ENCODE measurements at places on chromosomes 7 and 10.
A peak's percentile ranks its signal among the peaks of the same experiment; 100 is the strongest.

GRCh38 chr7:139560678-139561077 is 37.2 kb downstream of the CLEC2L start:
- no peak for DNase-seq

DNA sequence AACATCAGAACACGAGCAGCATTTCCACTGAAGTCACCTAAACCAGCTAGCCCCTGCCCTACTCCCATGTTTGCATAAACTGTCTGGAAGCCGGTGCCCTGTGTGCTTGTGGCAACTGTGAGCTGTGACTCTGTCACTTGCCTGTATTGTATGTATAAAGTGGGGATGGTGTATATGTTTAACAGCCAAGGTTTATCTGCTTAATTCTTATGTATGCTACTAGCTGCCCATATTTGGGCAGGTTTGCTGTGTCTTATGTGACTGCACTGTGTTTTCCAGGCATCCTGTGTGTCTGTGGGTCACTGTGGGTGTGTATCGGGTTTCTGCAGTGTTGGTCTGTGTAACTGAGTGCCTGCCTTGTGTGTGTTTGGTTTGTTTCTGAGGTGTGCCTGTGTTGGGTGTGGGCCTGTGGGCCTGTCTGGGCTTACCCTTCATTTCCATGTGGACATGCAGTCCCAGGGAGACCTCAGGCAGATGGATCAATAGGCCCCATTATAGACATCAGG is 9.3 kb downstream of the LBX1 start:
- no peak for DNase-seq

DNA sequence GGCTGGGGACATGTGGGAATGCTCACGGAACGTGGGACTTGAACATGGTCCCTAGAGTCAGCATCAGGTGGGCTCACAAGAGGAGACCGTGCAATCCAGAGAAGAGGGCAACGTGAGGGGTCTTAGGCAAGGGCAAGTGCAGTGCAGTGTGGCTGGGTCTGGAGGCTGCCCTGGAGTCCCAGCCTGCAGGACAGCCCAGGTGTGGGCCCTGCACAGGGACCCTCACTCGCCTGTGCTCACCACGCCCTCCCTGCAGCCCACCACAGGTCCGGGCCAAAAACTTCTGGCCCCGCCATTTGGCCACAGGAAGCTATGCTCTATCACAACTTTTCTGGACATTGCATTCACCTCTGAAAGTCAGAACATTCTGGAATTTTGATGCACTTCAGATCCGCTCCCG is 133.5 kb downstream of the PAXIP1 start:
- DNase-seq: no peak

- DNase-seq: no peak
These were observed 227.3 kb upstream of the TCF7L2 start for GRCh38 chr10:112722758-112723157.

DNA sequence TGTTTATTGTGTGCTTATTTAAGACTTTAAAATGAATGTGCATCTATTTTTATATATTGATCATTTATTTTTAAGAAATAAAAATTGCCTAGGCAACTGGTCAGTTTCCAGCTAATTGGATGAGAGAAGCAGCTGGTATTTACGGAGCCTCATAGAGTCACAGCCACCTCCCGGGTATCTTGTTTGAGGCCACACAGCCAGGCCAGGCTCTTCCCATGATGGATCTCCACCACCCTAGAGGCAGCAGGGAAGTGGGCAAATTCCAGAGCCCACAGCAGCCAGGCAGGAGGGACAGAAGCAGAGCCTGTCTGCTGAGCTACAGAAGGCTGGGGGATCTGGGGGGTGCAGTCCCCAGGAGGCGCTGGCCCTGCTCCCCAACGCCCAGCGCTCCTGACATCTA is 61.6 kb downstream of the CLEC2L start:
- DNase-seq: no peak

- DNase-seq: no peak
These were observed 18.9 kb upstream of the GPR22 start for GRCh38 chr7:107450970-107451369.

DNA sequence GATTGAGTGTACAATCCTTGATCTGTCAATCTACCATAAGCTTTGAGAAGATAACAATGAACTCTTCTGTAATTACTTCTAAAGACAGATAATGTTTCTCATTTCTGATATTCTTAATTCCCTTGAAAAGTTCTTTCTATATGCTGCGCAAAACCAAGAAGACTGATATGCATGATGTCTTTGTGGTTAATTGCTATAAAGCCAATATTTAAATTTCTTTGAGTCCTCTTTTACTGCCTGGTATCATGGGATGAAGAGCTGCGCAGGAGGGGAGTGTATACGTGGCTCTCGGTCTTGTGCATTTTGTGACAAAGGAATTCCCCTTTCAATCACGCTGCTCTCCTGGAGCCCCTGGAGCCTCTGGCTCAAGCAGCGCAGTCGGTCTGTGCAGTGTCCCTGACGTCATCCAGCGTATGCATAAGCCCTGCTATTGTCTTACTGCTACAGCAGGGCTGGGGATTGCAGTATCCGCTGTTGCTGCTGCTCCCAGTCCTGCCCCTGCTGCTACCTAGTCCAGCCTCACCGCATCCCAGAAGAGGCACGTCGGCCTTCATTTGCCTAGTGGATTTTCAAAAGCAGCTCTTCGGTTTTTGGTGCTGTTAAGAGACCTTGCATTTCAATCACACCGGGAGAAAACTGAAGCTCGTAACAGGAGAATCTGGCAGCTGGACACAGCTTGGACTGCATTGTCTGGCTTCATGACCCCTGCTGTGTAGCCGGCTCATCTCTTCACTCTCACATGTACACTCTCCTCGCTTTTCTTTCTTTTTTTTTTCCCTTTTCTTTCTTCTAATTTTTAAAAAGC is 66.7 kb downstream of the ST7 start:
- no peak for DNase-seq

GRCh38 chr7:109895536-109895935 is 1195.4 kb upstream of the LRRN3 start:
- no peak for DNase-seq

GRCh38 chr10:23974746-23975272 is 234.1 kb upstream of the KIAA1217 start:
- no peak for DNase-seq

- no peak for DNase-seq
These were observed 1213.7 kb upstream of the AUTS2 start for GRCh38 chr7:68384581-68384980.

- DNase-seq: no peak
These were observed 5.8 kb upstream of the POLM start for GRCh38 chr7:44087911-44088838.

- DNase-seq: no peak
These were observed 27.7 kb downstream of the RNF32 start for GRCh38 chr7:156668130-156668741.

DNA sequence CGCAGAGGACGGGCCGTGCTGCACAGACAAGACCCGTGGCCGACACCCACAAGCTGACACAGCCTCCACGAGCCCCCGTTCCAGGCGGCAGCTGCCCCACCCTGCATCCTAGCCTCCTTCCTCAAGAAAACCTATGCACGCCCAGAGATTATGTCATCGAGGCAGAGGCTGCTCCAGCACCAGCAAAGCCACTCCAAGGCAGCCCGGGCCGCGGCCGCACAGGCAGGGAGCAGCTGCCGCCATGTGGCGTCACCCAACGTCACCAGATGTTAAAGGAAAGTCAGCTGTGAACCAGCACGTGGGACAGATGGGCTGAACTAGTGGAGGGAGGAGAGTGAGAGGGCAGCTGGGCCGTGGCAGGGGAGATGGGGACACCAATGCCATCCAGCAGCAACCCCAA is 59.8 kb downstream of the STK32C start:
- no peak for DNase-seq

GRCh38 chr10:53650794-53651193 is 878.2 kb upstream of the MBL2 start:
- DNase-seq: no peak

- DNase-seq: no peak
These were observed 2.3 kb upstream of the NRP1 start for GRCh38 chr10:33336582-33337325.

DNA sequence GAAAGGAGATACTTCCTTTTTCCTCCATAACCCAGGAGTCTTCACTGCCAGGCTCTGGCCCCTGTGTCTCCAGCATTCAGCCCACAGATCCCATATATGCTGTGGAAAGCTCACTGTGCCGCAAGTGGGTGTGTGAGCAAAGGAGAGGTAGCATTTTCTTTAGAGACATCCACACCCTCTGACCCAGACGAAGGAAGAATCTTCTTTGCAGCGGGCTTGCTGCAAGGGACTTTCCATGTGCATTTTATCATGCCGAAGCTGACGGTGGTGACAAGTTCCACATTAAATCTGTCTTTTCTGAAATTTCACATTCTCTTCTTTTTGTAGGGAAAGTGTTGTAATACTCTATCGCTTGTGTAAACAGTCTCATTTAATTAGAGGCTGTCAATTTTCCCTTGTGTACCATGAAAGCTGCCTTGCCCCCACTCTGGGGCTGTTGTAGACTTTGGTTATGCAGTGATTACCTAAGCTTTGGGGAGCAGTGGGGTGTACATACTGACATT is 409.5 kb downstream of the SUGCT start:
- DNase-seq: no peak

- DNase-seq: no peak
These were observed 243.9 kb downstream of the SNX13 start for GRCh38 chr7:17696422-17696821.

DNA sequence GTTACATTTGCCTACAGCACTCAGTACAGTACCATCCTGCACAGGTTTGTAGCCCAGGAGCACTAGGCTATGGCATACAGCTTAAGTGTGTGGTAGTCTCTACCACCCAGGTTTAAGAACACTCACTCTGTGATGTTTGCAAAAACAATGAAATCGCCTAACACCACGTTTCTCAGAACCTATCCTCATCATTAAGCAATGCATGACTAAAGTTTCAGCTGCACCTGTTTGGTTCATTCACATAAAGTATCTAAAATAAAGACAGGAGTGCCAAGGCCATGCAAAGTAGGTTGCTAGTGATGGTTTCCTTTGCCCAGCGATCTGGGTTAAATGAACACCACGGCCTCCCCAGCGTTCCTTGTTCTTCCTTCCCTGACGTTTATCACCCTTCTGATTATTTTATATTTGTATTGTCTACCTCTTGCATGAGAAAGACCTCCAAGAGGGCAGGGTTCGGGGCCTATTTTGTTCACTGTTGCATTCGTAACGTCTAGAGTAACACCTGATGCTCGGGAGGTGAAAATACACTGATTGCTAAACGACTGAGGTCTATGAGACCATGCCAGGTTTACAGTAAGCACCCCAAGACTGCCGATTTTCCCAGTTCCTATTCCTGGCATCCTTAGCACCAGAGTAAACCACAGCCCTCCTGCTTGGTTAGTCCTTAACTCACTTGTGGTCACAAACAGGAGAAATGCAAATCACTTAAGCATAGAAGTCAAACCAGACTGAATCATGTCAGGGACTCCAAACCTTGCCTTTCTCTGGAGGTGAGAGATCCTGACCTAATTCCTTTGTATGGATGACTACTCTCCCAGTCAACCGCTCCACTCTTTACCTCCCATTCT is 204.1 kb upstream of the NFE2L3 start:
- DNase-seq: no peak

- DNase-seq: no peak
These were observed 49.4 kb downstream of the JMJD1C start for GRCh38 chr10:63416376-63416775.

GRCh38 chr7:158695726-158696452 is 8.7 kb downstream of the NCAPG2 start:
- DNase-seq: peak; percentile 36

DNA sequence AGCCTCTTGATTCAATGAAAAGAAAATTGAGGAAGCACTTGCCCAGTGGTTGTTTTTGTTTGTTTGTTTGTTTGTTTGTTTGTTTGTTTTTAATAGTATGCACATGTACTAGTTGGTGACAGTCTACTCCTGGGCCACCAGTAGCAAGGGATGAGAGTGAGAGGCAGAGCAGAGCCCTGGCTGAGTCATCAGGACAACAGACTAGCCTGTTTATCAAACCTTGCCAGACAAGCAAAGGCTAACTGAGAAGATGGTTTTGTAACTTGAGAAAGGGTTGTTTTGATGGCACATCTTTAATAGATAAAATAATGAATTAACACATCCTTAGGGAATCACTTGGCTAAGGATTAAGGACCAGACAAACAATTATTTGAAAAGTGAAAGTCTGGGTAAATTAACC is 78.1 kb downstream of the INHBA start:
- no peak for DNase-seq

DNA sequence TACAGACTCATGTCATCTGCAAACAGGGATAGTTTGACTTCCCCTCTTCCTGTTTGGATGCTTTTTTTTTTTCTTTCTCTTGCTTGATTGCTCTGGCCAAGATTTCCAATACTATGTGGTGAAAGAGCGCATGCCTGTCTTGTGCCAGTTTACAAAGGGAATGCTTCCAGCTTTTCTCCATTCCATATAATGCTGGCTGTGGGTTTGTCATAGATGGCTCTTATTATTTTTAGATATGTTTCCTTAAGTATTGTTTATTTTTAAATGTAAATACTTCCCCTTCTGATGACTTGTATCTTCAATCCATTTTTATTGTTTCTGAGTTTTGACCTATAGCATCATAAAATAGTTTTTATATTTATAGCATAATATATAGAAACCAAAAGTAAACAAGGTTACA is 17.9 kb downstream of the FAM237B start:
- no peak for DNase-seq

DNA sequence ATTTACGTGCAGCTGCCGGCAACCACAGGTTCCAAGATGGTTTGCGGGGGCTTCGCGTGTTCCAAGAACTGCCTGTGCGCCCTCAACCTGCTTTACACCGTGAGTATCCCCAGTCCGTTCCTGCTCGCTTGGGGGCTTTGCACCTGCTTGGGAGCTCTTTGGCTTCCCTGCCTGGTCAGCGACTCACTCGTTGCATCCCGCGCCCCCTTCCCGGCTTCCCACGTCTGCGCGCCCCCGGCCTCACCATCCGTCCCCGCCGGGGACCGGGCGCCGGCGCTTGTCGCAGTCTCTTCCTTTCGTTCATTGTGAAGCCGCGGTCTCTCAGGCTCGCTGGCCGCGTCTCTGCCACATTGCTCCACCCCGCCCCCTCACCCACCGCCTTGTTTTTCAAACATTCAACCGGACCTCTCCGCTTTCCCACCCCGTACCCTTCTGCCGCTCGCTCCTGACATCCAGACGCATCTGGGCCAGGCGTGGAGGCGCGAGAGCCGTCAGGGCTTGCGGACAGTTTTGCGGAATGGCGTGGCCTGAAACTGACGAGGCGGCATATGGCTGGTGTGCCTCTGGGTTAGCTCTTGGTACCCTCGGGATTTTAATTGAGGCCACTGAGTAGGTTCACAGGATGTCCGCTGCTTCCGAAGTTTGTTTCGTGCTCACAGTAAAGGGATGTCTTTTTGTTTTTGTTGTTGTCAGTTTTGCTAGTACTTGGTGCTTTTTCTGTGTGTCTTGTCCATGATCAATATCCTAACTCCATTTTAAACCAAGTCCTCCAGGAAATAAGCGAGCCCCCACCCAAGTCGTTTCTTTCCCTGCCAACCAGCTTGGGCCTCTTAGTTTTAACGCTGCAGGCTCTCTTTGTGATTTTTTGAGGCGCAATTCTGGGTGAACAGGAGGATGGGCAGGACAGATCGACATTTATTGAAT is 639 bp downstream of the TSPAN13 start:
- DNase-seq: no peak

- DNase-seq: no peak
These were observed 99.4 kb upstream of the GHITM start for GRCh38 chr10:84039957-84040356.

- DNase-seq: peak; percentile 38
These were observed 51.7 kb upstream of the IFRD1 start for GRCh38 chr7:112398534-112398933.

Data from T-helper 1 cell (primary cell).